Body of pancreas (tissue), 4 donors: ENCODE measurements at places on chromosomes 7 and 10. TPM values are rescaled to one million over a fixed set of nuclear protein-coding genes. Genes with fewer than 3 reads are reported as not detected.

The GPR85 gene
- total RNA-seq, result 0.33 TPM

The CPN1 gene
- not detected for total RNA-seq

DNA sequence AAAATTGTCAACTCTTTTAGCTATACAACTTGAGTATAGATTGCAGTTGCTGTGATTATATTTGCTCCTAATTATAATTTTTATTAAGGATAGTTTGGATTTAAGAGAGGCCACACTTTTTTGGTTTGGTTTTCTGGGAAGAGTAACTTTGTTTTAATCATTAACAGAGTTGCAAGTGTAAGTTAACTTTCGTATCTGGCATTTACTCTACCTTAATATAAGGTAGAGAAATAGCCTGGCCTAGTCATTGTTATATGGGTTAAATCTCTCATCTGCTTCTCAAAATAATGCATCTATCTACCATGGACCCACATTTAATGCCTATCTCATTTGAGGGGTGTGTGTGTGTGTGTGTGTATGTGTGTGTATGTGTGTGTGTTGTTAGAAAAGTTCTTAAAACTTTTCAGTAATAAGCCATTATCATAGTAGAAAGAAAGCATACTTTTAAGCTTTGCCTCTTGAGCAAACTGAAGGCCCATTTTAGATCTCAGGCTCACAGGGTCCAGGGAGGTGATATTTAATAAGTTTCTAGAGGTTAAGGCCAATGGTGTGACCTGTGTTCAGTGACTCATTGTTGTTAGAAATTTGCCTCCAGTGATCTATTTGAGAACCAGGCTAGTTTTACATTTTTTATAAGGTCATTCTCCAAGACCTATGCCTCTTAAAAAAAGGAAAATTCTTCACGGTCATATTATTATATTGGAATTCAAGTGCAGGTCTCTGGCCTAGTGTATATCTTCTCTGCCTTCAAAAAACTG lies 10.9 kb upstream of the TEX47 start:
- H3K36me3 ChIP-seq, result no peaks in the 10 kb centered on the region
- H3K4me1 ChIP-seq, result peaks cover 12% of the 10 kb centered on the region
- no peak overlapping the region for H3K27ac ChIP-seq
- H3K27me3 ChIP-seq, result no peaks in the 10 kb centered on the region
- no peak for DNase-seq
- no peak overlapping the region for H3K4me3 ChIP-seq

The DPP6 gene
- total RNA-seq, result 0.99 TPM

DNA sequence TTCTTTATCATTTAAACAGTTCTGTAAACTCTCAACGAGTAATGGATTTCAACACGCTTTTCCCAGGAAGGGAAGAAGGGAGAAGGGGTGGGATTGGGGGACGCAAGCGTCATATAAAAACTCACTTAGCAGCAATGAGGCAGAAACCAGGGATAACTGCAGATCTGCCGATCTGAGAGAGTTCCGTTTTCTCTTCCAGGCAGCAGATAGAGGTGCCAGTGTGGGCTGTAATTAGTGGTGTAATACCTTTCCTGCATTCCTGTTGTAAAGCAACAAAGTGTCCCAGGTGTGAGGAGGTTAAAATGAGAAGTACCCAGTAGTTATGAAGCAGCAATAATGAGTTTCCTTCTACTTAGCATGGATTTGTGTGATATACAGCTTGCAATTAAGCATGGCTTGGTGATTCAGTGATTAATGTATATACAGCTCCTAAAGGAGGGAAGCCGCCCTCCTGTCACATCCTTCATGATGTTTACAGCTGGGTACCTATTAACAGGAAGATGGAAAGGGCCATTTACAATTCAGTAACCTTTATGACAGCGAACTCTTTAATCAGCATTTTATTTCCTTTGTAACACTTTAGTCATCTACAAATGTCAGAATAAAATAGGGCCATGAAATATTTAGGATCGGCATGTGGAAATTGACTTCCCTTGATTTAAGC lies 271.9 kb downstream of the LRMDA start:
- DNase-seq, result no peak
- H3K27ac ChIP-seq, result no peak overlapping the region
- no peaks in the 10 kb centered on the region for H3K36me3 ChIP-seq
- no peak overlapping the region for H3K4me3 ChIP-seq
- no peaks in the 10 kb centered on the region for H3K4me1 ChIP-seq

DNA sequence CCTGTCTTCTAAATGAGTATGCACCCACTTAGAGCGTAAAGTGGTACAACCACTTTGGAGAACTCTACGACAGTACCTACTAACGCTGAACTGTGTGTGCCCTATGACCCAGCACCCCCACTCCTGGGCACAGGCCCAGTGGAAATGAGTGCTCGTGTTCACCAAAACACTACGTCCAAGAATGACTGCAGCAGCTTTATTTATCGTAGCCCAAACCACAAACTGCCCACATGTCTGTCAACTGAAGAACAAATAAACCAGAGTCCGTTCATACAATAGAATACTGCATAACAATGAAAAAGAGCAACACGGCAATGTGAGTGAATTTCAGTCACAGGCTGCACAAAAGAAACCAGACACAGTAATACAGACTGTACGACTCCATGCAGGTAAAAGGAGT lies 35.4 kb downstream of the TLL2 start:
- no peak overlapping the region for H3K4me3 ChIP-seq
- no peaks in the 10 kb centered on the region for H3K27me3 ChIP-seq
- no peaks in the 10 kb centered on the region for H3K36me3 ChIP-seq
- no peak for DNase-seq

GRCh38 chr7:140619176-140619575 lies 21.4 kb downstream of the DENND2A start:
- no peaks in the 10 kb centered on the region for H3K4me1 ChIP-seq
- DNase-seq, result no peak
- no peaks in the 10 kb centered on the region for H3K36me3 ChIP-seq

- no peak for DNase-seq
- no peak overlapping the region for H3K4me3 ChIP-seq
- no peaks in the 10 kb centered on the region for H3K4me1 ChIP-seq
- no peaks in the 10 kb centered on the region for H3K36me3 ChIP-seq
Observed at GRCh38 chr7:96244992-96245292, 77.0 kb downstream of the SLC25A13 start.

DNA sequence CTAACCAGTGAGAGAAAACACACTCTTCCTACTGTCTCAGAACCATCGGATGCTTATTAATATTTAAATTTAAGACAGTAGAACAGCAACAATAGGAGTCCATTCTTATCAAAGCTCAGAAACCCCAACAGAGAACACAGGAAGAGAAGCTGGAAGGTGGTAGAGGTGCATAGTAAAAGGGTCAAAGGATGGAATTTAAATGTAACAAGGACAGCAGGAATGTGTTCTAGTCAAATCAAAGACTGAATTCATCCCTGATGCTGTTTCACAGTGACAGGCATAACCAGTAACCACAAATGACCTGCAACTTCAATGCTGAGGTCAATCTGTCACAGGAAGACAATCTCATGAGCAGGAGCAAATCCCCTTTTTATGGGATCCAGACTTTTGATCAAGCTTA lies 1259.7 kb downstream of the XPNPEP1 start:
- no peak for DNase-seq

DNA sequence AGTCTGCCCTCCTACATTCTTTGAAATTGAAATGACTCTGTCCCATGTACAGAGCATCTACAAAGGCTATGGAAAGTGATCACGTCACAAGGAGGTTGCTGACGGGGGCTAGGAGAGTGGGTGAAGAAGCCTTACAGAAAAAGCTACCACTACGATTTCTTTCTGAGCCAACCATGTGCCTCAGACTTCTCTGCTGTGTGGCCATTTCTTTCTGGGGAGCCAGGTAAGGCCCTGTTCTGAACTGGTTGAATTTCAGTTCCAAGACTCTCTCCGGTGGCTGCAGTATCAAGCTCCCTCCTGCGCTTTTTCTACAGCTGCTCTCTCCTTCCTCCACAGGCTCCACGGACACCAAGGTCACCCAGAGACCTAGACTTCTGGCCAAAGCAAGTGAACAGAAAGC lies 112.5 kb upstream of the PRSS1 start:
- no peak overlapping the region for H3K4me3 ChIP-seq
- H3K36me3 ChIP-seq, result no peaks in the 10 kb centered on the region
- H3K27me3 ChIP-seq, result no peaks in the 10 kb centered on the region
- H3K4me1 ChIP-seq, result peaks cover 17% of the 10 kb centered on the region
- H3K27ac ChIP-seq, result peak overlapping the region; percentile 27

The PPA1 gene
- total RNA-seq, result 101 TPM

DNA sequence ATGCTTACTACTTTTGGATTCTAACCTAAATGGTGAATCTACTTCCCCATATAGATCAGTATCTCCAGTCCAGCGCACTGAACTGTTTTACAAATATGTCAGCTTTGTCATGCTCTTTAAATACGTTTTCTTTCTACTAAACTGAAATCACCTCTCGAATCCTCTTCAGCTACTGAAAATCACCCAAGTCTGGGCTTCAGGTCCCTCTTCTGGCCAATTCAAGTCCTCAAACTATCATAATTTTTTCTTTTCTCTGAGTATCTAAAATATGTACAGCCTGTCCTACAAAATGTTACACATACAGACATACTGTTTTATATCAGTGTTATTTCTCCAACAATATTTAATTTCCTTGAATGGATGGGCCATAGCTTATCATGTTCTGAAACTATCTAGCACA lies 84.2 kb downstream of the CACNA2D1 start:
- no peaks in the 10 kb centered on the region for H3K4me1 ChIP-seq
- DNase-seq, result no peak
- no peak overlapping the region for H3K4me3 ChIP-seq
- H3K27ac ChIP-seq, result no peak overlapping the region
- H3K27me3 ChIP-seq, result no peaks in the 10 kb centered on the region

The NPC1L1 gene
- total RNA-seq, result not detected

DNA sequence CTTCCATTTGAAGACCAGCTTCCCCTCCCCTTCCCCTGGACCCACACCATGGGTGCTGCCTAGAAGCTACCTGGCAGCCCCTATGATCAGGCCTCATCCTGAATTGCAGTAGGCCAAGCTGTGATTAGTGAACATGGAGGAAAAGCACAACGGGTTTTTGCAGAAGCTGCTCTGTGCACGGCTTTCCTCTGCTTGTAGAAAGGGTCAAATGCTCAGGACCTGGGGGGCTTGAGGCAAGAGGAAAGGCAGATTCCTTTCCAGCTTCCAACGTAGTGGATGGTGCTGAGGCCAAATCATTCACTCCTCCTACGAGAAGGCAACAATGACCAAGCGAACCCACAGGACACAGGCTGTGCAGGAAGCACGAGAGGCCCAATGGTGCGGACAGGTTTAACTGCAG lies 410.3 kb upstream of the SHH start:
- H3K27me3 ChIP-seq, result no peaks in the 10 kb centered on the region
- H3K4me1 ChIP-seq, result no peaks in the 10 kb centered on the region
- no peaks in the 10 kb centered on the region for H3K36me3 ChIP-seq
- DNase-seq, result no peak
- no peak overlapping the region for H3K27ac ChIP-seq

DNA sequence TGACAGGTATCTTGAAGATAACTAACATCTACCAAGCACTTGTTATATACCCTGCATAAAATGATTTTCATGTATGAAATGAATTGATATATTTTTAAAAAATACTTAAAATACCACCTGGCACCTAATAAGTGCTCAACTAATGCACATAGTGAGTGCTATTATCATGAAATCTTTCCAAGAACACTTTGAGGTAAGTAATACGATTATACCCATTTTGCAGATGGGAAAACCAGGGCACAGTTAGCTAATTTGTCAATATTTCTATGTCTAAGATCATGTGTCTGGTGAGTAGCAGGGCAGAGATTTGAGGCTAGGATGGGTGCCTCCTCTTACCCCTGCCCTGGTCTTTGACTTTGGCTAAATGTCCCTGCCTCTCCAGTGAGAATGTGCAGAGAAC lies 6.1 kb downstream of the DMBT1 start:
- DNase-seq, result no peak
- H3K4me1 ChIP-seq, result no peaks in the 10 kb centered on the region
- no peaks in the 10 kb centered on the region for H3K27me3 ChIP-seq
- no peaks in the 10 kb centered on the region for H3K36me3 ChIP-seq

The DNAJC1 gene
- total RNA-seq, result 45.7 TPM

The LIPN gene
- total RNA-seq, result not detected

DNA sequence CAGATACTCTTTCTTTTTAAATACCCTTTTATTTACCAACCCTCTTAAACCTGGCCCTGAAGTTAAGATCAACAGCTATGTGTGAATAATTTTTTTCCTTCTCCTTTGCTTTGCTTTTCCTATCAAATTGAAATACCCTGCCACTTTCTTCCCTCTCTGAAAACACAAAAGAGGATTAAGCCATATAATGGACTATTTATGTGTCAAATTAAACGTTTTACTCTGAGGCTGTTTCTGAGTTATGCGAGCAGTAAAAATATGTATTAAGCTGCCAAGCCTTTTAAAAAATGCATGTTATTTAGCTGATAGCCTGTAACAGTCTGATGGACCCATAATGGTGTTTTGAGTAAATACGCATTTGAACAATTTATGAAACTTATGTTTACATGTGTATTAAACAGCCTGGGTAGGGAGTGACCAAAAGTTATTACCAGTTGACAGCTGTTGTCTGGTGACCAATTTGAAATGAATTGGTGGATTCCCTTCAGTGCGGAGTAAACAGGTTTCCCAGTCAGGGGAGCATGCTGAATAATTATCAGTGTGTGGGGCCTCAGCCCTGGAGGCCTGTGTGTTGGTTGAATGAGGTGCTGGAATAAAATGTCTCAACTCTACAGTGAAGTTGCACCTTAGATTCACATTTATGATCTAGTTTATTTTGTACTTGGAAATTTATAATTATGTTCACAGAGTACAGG lies 89.6 kb downstream of the AUTS2 start:
- DNase-seq, result no peak
- H3K36me3 ChIP-seq, result no peaks in the 10 kb centered on the region
- no peak overlapping the region for H3K4me3 ChIP-seq
- no peak overlapping the region for H3K27ac ChIP-seq
- H3K4me1 ChIP-seq, result no peaks in the 10 kb centered on the region
- H3K27me3 ChIP-seq, result no peaks in the 10 kb centered on the region

- H3K4me1 ChIP-seq, result no peaks in the 10 kb centered on the region
- H3K36me3 ChIP-seq, result no peaks in the 10 kb centered on the region
- H3K27me3 ChIP-seq, result no peaks in the 10 kb centered on the region
- DNase-seq, result no peak
Observed at GRCh38 chr10:69874449-69874848, 72.7 kb downstream of the COL13A1 start.

The TFEC gene
- total RNA-seq, result 0.33 TPM

DNA sequence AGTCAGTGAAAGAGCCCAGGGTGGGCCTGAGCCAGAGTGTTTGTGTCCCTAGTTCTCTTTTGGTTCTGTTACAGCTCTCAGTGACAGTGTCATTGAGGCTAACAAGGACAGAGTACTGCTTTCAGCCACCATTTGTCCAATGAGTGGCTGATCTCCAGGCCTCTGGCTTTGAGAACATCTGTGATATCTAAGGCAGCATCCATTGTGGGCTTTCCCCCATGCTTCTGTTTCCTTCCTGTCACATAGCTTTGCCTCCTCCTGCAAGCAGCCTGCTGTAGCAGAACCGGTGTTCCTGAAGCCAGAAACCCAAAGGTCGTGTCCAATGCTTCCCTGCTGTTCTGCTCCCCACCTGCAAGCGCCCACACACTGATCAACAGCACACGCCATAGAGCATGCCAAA lies 68.4 kb downstream of the IKZF1 start:
- no peaks in the 10 kb centered on the region for H3K27me3 ChIP-seq
- no peak overlapping the region for H3K4me3 ChIP-seq
- DNase-seq, result no peak
- no peaks in the 10 kb centered on the region for H3K36me3 ChIP-seq
- no peak overlapping the region for H3K27ac ChIP-seq
